ENCODE measurements at places on chromosomes 3 and 15.

- no peak for DNase-seq
These were observed 218.7 kb downstream of the STXBP5L start for GRCh38 chr3:121126707-121127035.

- DNase-seq: no peak
These were observed 37.3 kb downstream of the FSD2 start for GRCh38 chr15:82768414-82769054.

- DNase-seq: no peak
These were observed 113.9 kb downstream of the TLE3 start for GRCh38 chr15:69983696-69984265.

- peak; percentile 32 for DNase-seq
These were observed 114.5 kb downstream of the MEGF11 start for GRCh38 chr15:66138892-66139590.

GRCh38 chr3:125077864-125078263 is 22.1 kb upstream of the HEG1 start:
- DNase-seq: no peak

- peak; percentile 46 for DNase-seq
These were observed 20.2 kb upstream of the DIPK2A start for GRCh38 chr3:143951351-143951971.

DNA sequence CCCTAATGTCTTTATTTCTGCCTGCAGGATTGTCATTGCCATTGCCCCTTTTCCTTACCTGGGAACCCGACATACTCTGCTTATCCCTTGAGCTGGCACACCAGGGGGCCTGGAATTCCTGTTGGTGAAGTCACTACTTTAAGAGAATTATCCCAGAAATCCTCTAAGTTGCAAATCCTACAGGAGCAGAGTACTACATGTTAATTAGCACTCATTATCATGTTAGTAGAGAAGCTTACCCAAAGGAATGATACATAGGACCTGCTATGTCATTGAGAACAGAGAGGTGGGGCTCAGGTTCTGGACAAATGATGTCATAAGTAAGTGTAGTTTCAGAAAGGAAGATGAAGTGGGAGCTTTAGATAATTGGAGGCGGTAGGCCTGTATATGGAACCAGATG is 27.4 kb downstream of the SCG5 start:
- no peak for DNase-seq

GRCh38 chr15:45179221-45179985 is 8.4 kb downstream of the SHF start:
- no peak for DNase-seq

DNA sequence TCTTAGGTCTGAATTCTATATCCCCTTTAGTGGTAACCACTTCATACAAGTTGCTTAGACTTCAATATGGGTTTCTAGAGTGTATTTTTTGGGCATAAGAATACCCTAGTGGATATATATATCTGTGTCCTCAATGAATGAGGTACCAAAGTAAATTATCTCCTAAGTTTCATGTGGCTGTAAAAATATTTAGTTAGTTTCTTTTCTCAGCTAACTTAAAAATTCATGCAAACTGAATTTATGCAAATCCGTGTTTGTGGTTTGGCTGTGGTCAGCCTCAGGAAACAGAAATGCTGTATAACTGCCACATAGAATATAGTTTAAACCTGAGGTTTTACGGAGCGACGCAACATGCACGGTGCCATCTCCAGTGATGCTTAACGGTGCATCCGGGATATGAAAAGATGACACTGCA is 80.3 kb downstream of the PEX5L start:
- no peak for DNase-seq

- DNase-seq: peak; percentile 79
These were observed 89.3 kb downstream of the SLCO3A1 start for GRCh38 chr15:91942720-91943394.

DNA sequence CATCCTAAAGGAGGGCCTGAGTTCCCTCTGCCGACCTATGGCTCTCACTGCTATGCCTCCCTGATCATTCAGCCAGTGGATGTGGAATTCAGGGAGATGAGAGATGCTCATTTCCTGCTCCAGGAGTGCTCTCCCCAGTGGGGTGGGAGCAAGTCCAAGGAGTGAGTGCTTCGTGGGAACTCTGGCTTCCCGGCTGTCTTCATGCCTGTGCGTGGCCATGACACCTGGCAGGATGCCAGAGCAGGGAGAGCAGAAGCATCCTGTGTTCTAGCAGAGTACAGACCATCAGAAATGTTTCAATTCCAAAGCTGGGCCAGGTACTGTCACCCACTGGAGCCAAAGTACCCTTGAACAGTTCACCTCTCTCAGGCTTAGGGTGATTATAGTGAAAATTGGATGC is 45.1 kb downstream of the APH1B start:
- peak; percentile 45 for DNase-seq

GRCh38 chr3:20511863-20512505 is 326.0 kb upstream of the SGO1 start:
- no peak for DNase-seq

- no peak for DNase-seq
These were observed 40.3 kb downstream of the SEMA5B start for GRCh38 chr3:122987231-122987630.
